Stimulated activated CD8-positive, alpha-beta memory T cell treated with anti-CD3 and anti-CD28 coated beads, Interleukin-7, amount 100 ng/mL, for 1 hour (primary cell): ENCODE measurements at places on chromosomes 16 and 17.

GRCh38 chr17:79769570-79770506 lies 8.1 kb upstream of the CBX2 start:
- DNase-seq, result no peak

DNA sequence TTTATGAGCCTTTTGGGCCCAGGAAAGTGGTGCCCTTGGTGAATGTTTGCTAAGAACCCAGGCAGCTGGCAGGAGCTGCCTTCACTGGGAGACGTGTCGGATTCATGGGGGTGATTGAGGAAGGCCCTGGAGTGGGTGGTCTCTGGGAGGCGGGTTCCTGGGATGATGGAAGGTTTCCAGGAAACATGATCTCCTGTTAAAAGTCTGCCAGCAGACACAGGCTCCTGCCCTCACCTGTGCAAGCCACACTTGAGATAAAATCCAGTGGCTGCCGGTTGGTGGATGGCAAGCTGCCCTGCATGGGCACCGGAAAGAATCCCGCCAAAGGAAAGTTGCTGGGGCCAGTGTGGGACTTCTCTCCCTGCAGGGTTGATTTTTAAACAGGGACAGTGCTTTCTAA lies 189.0 kb upstream of the CIBAR2 start:
- DNase-seq, result no peak

GRCh38 chr17:46044286-46044928 lies 45.4 kb downstream of the STH start:
- DNase-seq, result peak; percentile 14

DNA sequence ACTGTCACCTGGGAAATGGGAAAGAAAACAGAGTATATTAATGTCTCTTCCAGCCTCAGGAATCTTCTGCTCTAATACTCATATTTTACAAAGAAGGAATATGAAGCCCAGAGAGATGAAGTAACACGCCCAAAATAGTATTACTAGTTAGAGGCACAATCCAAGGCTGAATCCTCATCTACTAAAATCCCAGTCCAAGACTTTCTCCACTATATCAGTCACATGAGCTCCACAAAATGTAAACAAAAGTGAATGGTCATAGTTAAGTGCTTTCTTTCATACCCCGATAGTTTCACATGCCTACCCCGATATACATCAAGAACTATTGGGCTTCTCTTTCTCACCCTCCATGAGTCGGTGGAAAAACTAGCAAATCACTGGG lies 965 bp downstream of the INTS2 start:
- no peak for DNase-seq

GRCh38 chr17:691423-691822 lies 23.2 kb downstream of the VPS53 start:
- DNase-seq, result no peak

- no peak for DNase-seq
These were observed 219.7 kb upstream of the HSBP1 start for GRCh38 chr16:83588070-83588469.

DNA sequence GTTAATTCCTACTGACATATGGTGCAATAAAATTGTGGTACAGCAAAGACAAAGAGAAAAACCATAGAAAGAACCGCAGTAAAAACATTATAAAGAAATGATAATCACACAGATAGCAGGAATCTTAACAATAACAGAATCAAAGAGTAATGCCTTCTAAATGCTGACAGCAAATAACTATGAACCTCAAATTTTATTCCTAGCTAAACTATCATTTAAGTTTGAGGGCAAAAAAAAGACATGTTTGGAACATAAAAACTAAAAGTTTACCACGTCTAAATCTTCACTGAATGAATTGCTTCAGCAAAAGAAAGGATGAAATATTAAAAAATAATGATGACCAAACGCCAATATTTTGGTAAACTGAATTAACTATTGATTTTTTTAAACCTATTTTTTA lies 135.8 kb downstream of the CPPED1 start:
- no peak for DNase-seq

DNA sequence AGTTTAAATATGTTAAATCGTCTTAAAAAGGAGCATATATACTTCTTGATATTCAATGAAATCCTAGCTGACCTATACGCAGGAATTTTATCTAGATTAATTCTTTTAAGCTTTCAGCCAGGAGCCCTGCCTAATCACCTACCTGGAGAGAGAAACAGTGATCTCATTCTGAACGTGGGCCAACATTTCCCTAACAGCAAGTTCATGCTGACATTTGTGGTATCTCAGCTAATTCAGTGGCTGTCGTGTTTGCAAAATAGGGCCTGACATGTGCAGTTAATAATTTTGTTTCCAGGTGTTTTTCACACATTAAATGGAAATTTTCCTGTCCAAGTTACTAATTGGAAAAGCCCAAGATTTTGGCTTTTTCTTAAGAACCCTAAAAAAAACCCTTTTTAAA lies 17.4 kb downstream of the KRT24 start:
- no peak for DNase-seq

GRCh38 chr16:84357191-84357651 lies 11.1 kb upstream of the ATP2C2 start:
- no peak for DNase-seq

DNA sequence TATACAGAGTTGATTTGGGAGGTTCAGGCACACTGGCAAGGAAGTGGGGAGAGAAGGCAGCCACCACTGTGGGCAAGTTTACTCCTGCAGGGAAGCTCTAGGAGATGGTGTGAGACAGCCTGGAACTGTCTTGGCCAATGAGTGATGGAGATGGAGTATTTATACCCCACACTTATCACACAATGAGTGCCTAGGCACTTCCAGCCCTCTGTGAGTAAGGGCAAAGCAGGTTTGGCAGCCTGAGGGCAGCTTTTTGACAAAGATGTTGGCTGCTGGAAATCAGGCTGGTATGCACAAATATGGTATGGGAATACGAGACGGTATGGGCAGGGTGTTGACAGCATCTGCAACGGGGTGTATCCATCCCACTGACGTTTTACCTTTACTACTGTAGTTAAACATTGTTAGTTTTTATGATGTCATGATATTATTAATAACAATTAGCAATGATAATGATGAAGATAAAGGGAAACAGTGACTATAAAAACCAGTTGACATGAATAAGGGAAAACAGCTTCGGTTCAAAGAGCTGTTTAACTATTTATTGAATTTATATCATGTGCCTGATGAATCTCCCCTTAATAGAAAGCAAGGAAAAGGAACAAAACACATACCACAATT lies 149.9 kb downstream of the CDK5R1 start:
- DNase-seq, result no peak

DNA sequence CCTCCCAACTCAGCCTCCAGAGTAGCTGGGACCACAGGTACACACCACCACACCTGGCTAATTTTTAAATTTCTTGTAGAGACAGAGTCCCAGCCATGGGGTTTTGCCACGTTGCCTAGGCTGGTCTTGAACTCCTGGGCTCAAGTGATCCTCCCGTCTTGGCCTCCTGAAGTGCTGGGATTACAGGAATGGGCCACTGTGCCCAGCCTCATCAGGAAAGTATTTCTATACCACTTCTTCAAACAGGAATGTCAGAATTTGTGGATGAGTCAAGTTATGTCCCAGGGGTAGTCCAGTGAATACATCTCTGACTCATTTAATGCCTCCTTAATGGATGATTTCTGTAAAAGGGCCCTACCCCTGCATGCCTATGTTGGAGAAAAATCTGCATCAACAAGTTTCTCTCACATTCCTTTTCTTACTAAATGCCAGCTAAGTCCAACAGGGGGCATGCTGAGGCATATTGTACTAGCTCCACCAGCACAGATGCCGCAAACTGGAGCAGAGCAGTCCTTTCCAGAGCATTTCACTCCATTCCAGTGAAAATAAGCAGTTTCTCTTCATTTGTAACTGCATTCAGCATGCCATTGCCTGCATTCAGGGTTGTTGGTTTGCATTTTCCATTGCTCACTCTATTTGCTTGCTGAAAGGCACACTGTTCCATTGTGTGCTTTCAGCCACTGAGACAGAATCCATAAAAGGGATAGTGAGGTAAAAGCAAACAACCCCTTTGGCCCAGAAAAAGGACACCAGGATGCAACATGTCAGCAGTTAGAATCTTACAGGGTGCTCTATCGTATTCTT lies 5.3 kb upstream of the CAVIN1 start:
- DNase-seq, result no peak

DNA sequence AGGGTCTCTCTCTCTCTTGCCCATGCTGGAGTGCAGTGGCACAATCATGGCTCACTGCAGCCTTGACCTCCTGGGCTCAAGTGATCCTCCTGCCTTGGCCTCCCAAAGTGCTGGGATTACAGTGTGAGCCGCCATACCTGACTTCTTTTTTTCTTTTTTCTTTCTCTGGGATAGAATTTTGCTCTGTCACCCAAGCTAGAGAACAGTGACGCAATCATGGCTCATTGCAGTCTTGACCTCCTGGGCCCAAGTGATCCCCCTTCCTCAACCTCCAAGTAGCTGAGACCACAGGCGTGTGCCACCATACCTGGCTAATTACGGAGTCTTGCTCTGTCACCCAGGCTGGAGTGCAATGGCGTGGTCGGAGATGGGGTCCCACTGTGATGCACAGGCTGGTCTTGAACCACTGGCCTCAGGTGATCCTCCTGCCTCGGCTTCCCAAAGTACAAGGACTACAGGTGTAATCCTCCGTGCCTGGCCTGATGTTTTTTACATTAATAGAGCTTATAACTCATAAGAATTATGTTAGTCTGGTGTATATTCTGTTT lies 76.5 kb downstream of the BCAS3 start:
- no peak for DNase-seq

- DNase-seq, result no peak
These were observed 172.5 kb downstream of the AXIN2 start for GRCh38 chr17:65388911-65389310.

- DNase-seq, result no peak
These were observed 7.0 kb upstream of the SPATA2L start for GRCh38 chr16:89708481-89708931.

GRCh38 chr16:12557786-12558185 lies 245.9 kb downstream of the CPPED1 start:
- no peak for DNase-seq

DNA sequence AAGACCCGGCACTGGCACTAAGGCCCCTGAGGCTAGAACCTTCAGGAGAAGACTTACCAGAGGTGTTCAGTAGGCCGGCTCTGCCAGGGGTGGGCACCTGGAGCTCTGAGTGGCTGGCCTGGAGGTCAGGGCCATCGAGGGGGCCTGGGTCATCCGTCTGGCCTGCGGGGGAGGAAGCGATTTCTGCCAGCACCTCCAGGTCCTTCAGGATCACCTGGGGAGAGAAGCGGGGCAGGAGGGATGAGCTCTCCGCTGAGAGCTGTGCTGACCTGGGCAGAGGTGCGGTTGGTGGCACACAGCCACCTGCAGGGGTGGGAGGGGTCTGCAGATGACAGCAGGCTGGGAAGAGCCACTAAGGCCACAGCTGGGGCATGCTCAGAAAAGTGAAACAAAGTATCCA lies 56.6 kb downstream of the VAC14 start:
- no peak for DNase-seq

GRCh38 chr17:55521186-55521585 lies 9.9 kb upstream of the SMIM36 start:
- DNase-seq, result no peak

DNA sequence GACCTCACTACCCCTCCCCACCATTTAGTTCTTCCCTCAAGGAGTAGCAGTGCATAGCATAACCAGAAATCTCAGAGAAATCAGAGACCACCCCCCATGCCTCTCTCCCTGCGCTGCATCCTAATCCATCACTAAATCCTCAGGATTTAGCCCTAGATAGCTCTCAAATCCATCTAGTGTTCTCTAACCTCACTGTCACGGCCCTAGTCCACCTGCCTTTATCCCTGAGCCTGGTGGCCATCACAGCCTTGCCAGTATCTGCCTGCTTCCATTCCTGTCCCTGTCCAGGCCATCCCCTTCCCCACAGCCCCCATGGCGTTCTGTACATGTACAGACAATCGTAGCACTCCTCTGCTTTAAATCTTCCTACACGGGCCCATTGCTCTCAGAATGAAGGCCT lies 19.1 kb downstream of the CBLN1 start:
- no peak for DNase-seq

DNA sequence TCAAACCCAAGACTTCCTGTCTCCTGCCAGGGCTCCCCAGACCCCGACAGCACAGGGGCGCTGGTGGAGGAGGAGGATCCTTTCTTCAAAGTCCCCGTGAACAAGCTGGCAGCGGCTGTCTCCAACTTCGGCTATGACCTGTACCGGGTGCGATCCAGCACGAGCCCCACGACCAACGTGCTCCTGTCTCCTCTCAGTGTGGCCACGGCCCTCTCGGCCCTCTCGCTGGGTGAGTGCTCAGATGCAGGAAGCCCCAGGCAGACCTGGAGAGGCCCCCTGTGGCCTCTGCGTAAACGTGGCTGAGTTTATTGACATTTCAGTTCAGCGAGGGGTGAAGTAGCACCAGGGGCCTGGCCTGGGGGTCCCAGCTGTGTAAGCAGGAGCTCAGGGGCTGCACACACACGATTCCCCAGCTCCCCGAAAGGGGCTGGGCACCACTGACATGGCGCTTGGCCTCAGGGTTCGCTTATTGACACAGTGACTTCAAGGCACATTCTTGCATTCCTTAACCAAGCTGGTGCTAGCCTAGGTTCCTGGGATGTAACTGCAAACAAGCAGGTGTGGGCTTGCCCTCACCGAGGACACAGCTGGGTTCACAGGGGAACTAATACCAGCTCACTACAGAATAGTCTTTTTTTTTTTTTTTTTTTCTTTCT lies 8.1 kb downstream of the SERPINF1 start:
- no peak for DNase-seq
